ENCODE measurements at places on chromosomes 12 and 14. TPM values are rescaled to one million over a fixed set of nuclear protein-coding genes. Genes with fewer than 3 reads are reported as not detected.
A peak's percentile ranks its signal among the peaks of the same experiment; 100 is the strongest.

- no peak for DNase-seq
These were observed 17.4 kb upstream of the SALL2 start for GRCh38 chr14:21543521-21543960.

DNA sequence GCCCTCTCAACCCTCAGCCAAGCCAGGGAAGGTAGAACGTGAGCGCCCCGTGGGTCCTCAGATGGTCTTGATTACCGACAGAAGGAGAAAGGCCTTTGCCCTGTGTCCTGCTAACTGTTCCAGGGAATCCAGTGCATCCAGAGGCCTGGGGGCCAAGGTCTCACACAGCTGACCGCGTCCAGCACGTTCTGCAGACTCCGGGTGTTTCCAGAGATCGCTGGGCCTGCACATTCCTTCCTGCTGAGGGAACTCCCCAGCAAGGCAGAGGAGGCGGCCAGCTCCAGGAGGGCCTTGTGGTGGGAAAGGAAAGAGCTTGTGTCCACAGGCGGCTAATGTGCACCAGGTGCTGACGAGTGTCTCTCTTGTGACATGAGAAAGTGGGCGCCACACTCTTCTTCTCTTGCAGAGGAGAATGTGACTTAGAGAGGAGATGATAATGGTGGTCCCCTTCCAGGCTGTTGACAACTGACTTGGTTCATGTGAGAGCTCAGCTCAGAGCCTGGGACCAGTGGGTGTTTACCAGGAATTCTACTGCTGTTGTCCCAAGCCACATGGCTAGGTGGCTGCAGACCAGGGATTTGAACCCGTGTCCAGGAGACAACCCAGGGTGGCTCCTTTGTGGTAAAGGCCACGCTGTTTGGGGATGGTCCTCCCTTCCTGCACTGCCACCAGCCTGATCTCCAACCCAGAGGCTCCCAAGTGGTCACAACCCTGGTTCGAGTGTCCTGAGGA lies 46.8 kb upstream of the DLK1 start:
- no peak for DNase-seq

- DNase-seq: no peak
These were observed 37.6 kb downstream of the CEP83 start for GRCh38 chr12:94421868-94422740.

KRT6C gene
- not detected for total RNA-seq

C12orf75 gene
- total RNA-seq: 64.6 TPM

SERPINA4 gene
- not detected for total RNA-seq

GARIN6 gene
- not detected for total RNA-seq

DNA sequence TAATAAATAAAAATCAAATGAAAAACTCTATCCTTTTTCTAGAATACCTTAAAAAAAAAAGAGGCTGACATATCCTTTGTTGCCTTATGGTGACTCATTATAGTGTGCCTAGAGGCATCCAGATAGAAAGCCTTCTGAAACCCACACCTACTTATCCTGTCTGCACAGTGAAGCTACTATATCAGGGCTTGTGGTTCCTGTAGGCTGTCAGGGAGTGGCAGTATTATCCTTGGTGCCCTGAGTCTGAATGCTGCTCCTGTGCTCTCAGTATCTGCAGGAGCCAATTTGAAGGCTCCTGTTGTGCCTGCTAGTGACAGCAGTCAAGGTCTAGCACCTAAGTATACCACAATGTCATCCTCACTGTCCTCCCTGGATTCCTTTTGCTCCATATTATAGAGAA lies 168.4 kb upstream of the AVPR1A start:
- DNase-seq: no peak

DNA sequence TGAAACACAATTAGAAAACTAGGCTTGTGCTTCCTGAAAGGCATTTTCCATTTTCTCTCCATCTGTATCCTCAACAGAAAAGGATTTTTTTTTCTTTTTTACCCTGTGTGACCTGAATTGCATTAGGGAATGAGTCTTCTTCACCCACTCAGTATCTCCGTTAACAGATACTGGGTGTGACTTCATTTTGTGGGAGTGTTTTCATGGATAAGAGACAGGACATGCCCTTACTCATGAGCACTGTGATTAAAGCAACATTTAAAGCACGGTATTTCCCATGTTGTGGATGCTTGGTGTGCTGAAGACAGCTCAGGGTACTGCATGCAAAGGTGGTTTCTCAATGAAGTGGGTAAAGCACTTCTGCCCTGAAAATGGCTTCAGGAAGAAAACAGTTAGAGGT lies 1397.3 kb upstream of the TMEM132C start:
- DNase-seq: no peak

DNA sequence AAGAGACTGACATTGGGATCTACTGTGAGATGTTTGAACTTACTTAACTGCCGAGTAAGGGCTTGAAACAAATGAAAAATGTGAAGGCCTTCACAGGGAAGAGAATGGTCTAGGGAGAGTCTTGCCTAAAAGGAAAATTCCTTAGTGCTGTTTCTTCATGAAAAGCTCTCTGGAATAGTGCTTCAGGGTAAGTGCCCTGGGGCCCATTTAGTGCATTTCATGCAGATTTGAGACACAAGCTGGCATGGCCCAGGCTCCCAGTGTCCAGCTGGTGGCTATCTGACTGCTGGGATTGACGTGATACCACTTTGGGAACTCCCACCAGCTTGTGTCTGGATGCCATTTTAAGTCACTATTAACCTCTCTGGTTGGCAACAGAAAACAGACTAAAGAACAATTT lies 26.9 kb downstream of the BEST3 start:
- no peak for DNase-seq

GRCh38 chr12:41507286-41507685 lies 319.2 kb downstream of the PDZRN4 start:
- no peak for DNase-seq

DNA sequence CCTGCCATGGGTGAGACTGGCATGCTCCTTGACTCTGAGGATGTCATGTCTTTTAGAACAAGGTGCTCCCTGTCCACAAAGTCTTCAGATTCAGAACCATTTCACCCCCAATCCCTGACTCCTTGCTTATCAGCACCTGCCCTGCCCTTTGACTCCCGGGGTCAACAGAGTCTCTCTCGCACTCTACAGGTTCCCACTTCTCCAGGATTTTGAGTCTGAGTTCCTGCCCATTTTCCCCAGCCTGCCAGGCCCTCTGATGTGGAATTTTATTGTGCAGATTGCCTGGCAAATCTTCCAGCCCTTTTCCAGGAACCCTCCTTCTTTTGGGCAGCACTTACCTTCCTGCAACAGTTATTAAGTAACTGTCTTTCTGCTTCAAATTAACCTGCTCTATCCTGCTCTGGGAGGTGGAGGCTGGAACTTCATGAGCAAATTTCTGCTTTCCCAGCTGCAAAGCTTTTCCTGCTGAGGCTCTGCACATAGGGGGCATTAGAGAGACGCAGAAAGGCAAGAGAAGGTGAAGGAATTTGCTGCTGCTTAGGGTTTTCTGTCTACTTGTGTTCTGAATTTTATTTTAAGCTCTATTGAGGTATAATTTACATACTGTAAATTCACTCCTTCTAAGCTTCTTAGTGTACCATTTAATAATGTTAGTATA lies 259.1 kb downstream of the PCNX1 start:
- peak; percentile 36 for DNase-seq

- DNase-seq: no peak
These were observed 16.7 kb downstream of the PRH1 start for GRCh38 chr12:10867381-10867780.

GRCh38 chr12:113241191-113242025 lies 20.1 kb downstream of the TPCN1 start:
- no peak for DNase-seq

DNA sequence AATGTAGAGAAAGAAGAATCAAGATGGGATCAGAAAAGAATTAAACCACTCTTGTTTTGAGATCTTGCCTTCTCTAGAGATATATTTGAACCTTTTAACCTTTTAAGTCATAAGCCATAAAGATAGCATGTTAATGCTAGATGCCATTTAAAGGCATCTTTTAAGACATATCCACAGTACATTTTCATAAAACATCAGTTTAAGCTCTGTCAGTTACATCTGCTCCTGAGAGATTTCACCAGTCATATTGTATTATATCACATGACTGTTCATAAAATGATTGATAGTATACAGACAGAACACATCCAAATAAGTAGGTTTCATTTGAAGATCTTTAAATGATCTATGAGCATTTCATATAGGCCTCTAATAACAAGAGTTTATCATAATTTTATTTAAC lies 1238.5 kb downstream of the SLC16A7 start:
- DNase-seq: no peak

DNA sequence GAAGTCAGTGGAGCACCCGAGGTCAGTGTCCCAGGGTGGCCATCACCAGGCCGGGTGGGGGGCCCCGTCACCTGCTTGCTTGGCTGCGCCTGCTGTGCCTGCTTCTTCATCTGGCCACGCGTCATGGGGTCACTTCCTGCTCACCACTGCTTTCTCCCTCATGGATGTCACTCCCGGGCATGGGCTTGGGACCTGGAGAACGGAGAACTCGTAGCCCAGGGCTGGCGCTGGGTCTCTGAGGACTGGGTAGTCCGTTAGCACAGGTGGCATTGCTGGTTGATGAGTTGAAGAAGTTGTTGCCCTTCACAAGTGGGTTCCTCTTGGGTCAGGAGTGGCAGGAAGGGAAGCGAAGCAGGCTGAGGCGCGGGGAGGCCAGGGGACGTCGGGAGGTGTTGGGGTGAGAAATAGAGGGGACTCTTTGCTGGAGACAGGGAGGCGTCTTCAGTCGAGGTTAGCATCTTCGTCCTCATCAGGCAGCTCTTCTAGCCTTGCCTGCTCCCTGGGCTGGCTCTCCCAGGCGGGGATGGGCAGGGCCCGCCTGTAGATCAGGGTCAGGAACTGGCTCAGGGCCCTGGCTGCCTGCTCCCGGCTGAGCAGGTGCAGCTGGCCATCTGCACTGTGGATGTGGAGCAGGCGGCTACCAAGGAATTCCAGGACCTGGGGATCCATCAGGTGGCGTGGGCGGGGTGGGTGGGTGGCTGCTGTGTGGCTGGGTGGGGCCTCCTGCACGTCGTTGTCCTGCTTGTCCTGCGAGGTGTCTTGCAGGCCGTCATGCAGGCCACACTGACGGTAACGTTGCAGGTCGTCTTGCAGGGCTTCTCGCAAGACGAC lies 23.0 kb downstream of the RTL1 start:
- DNase-seq: no peak

FOXM1 gene
- total RNA-seq: 3.8 TPM

- DNase-seq: peak; percentile 50
These were observed 108.5 kb downstream of the ARF6 start for GRCh38 chr14:50001151-50001998.

NAB2 gene
- total RNA-seq: 7.5 TPM

DNA sequence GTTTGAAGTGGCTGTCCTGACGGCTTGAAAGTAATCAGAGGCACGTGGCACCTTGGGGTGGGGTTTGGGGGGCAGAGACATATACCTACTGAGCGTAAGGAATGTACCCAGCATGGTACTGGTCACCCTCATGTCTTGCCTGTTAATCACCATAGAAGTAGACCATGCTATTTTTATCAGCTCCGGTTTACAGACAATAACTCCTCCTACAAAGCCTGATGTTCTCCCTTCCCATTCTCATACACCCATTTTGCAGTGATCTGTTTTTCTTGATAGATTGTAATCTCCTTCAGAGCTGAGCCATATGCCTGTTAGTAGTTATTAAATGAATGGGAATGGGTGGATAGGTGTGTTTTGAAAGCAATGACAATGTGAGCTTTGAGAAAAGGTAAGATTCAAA lies 10.5 kb downstream of the EVL start:
- no peak for DNase-seq

DNA sequence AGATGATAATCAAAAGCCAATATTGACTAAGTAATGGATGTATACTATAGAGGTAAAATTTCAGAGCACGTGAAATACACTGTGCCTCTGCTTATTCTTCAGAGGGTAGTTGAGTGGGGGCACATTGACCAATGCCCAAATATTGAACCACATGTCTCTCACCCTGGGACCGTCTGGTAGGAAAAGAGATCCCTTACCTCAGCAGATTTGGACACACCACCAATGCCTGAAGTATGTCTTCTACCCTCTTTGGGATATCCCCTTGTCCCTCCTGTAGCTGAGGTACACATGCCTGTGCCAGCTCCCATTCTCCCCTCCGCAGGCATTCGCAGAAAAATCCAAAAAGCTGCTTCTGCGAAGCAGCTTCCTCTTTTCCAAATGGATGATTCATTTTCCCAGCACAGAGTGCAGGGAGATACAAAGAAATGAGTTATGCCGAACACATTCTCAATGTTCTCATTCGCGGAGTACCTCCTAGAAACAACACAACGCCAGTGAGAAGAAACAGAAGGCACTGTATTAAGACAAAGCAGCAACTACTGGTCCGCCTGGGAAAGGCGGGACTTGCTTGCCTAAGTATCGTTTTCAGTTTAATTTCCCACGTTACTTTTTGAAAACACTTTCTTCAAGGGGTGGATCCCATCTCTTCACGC lies 691 bp downstream of the ZFYVE26 start:
- no peak for DNase-seq

GRCh38 chr12:26798023-26798422 lies 35.0 kb downstream of the ITPR2 start:
- no peak for DNase-seq

DNA sequence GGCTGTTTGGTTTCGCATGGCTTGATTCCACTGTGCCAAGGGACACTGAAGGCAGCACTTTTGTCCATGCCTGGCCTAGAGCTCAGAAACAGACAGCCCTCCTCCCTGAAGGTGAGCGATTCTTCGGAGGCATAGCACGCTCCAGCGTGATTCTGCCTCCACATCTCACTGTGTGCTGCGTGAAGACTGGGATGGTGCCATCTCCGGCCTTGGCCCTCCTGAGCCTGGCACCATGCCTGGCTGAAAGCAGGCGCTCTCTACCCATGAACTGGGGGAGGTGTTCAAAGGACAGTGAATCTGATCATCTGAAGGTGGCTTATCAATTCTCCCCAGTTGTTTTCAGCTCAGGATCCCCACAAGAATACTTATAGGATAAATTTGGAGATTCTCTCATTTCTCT lies 187.4 kb downstream of the TTC7B start:
- no peak for DNase-seq

KRT79 gene
- total RNA-seq: not detected

KCNC2 gene
- not detected for total RNA-seq

DNA sequence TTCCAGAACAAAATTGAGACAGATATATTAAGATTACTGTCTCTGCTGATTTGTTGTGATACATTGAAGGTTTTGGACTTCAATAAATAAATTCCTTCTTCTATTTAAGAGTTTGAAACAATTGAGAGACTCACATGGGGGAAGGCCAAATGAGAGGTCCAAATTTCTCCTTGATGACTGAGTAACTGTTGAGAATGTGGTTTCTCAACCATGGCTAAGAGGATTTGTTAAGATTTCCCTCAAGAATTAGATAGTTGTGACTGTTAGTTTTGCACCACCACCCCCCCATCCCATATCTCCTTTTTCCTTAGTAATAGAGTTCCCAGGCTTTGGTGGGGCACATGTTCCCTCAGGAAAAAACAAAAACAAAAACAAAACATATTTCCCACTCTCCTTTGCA lies 47.7 kb upstream of the IGF1 start:
- DNase-seq: no peak

AVPR1A gene
- 0.15 TPM for total RNA-seq

DNA sequence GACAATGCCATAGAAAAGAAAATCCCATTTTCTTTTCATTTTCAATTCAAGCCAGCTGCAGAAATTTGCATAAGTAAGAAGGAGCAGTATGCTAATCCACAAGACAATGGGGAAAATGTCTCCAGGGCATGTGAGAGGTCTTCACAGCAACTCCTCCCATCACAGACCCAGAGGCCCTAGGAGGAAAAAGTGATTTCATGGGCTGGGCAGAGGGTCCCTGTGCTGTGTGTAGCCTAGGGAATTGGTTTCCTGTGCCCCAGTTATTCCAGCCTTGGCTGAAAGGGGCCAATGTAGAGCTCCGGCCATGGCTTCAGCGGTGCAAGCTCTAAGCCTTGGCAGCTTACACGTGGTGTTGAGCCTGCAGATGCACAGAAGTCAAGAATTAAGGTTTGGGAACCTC lies 211.4 kb downstream of the CCDC59 start:
- DNase-seq: no peak
